ENCODE measurements at places on chromosomes 2 and 18. TPM values are rescaled to one million over a fixed set of nuclear protein-coding genes. Genes with fewer than 3 reads are reported as not detected.

GCKR gene
- not detected for total RNA-seq

DNA sequence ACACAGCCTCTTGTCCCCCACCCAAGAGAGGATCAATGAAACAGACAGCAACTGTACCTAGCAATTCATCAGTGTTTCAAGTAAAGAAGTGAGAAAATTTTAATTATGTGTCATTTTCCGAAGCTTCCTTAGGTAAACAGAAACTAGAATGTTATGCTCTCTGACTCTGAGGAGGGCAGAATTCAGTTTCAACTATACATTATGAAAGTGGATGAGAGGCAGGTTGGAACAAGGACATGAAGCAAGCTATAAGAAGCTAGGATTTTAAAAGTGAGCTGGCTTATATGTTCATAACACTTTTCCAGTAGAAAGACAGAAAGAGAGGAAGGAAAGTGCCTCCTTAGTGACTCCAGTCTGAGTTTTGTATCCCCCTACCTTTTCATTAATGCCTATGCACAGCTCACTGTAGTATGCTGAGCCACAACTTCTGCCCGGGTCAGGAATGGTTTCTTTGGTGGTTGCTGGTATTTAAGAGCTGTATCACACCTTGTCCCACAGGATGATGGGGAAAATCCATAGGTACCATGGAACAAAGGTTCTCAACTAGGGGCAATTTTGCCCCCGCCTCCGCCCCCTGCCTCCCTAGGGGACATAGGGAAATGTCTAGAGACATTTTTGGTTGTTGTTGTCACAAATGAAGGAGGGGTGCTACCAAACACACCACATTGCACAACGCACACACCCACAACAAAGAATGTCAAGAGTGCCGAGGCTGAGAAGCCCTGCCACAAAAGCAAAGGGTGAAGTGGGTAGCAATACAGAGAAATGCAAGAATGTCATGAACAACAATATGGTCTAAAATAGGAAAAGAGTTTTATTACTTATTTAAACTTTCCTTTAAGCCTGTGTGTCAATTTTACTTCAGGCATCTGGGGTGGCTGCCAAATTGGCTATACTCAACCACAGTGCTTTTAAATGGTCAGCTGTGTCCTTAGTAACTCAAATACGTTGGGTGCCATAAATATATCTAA is 161.0 kb upstream of the ZFP36L2 start:
- no peak overlapping the region for H3K4me3 ChIP-seq
- no peak for DNase-seq
- H3K4me1 ChIP-seq, result peaks cover 49% of the 10 kb centered on the region
- no peak overlapping the region for H3K27ac ChIP-seq
- no peaks in the 10 kb centered on the region for H3K36me3 ChIP-seq

C2orf78 gene
- not detected for total RNA-seq

CIB4 gene
- total RNA-seq, result not detected

- no peak overlapping the region for H3K4me3 ChIP-seq
- H3K4me1 ChIP-seq, result no peaks in the 10 kb centered on the region
- no peaks in the 10 kb centered on the region for H3K36me3 ChIP-seq
Measured at GRCh38 chr2:211836409-211836808, 702.2 kb downstream of the ERBB4 start.

NEU4 gene
- not detected for total RNA-seq

GRCh38 chr2:172322049-172322448 is 105.3 kb upstream of the ITGA6 start:
- no peaks in the 10 kb centered on the region for H3K27me3 ChIP-seq
- no peak for DNase-seq
- H3K27ac ChIP-seq, result no peak overlapping the region
- H3K36me3 ChIP-seq, result no peaks in the 10 kb centered on the region

- H3K27me3 ChIP-seq, result no peaks in the 10 kb centered on the region
- H3K4me1 ChIP-seq, result no peaks in the 10 kb centered on the region
- no peaks in the 10 kb centered on the region for H3K36me3 ChIP-seq
Measured at GRCh38 chr2:9170458-9171130, 36.0 kb upstream of the ASAP2 start.

DNA sequence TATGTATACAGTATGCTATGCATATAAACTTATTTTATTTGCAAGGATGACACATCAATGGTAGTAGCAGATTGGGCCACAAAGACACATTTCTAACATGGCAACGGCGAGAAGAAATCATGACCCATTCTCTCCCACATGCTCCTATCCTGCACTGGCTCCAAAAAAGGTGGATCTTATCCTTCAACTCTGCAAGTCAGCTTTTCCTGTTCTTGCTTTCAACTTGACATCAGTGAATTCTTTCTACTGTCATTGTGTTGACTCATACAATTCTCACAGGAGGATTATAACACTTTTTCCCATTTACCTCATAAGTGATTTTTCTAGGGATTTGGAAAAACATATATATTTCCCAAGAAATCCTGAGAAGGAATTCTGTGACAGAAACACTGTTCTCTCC is 53.1 kb downstream of the ACVR1 start:
- H3K4me3 ChIP-seq, result no peak overlapping the region
- H3K27ac ChIP-seq, result no peak overlapping the region
- DNase-seq, result no peak

BOLL gene
- total RNA-seq, result not detected

DNA sequence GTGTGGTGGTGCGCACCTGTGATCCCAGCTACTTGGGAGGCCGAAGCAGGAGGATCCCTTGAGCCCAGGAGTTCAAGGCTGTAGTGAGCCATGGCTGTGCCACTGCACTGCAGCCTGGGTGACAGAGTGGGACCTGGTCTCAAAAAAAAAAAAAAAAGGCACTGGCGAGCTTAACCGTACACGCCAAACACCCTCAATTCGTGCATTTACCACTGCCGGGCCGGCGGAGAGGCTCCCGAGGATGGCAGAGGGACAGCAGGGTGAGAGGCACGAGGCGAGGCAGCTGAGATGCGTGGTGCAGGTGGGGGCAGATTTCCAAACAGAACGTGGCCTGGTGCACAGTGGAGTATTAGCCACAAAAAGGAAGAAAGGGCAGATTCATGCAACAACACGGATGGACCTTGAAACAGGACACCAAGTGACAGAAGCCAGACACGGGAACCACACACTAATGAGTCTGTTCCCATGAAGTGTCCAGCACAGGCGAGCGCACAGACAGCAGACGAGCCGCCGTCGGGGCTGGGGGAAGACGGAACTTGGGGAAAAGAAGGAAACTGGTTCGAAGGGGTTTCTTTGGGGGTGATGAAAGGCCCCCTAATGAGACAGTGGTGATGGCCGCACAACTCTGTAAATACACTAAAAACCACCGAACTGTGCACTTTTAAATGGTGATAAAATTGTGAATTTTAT is 27.4 kb downstream of the SLC66A2 start:
- DNase-seq, result no peak
- H3K27me3 ChIP-seq, result no peaks in the 10 kb centered on the region
- peaks cover 18% of the 10 kb centered on the region for H3K4me1 ChIP-seq
- no peak overlapping the region for H3K27ac ChIP-seq
- peaks cover 17% of the 10 kb centered on the region for H3K36me3 ChIP-seq

VWA3B gene
- not detected for total RNA-seq

CDH20 gene
- 0.06 TPM for total RNA-seq

GRCh38 chr2:161273038-161273760 is 35.0 kb upstream of the PSMD14 start:
- DNase-seq, result no peak
- H3K4me3 ChIP-seq, result no peak overlapping the region
- H3K36me3 ChIP-seq, result no peaks in the 10 kb centered on the region
- no peaks in the 10 kb centered on the region for H3K4me1 ChIP-seq

GRCh38 chr2:17272652-17273525 is 245.4 kb downstream of the RAD51AP2 start:
- H3K27ac ChIP-seq, result no peak overlapping the region
- peak; percentile 74 for DNase-seq
- no peaks in the 10 kb centered on the region for H3K36me3 ChIP-seq
- no peak overlapping the region for H3K4me3 ChIP-seq
- H3K4me1 ChIP-seq, result no peaks in the 10 kb centered on the region

DNA sequence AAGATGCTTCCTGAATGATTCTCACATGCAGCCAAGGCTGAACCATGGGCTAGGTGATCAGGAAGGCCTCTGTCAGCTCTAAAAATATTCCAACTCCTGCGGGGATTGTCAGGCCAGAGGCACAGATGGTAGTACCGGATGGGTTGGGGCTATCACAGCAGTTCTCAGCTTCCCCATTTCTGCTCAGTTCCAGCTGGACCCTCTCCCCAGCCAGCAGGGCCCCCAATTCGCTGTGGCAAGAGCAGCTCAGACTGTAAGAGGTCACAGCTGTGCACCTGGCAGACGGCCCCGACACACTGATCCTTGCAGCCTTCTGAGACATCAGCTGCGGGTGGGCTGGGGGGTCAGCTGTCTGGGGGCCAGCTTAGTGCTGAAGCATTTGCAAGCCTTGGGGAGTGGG is 43.6 kb upstream of the TCF7L1 start:
- no peak for DNase-seq
- no peaks in the 10 kb centered on the region for H3K27me3 ChIP-seq
- no peak overlapping the region for H3K4me3 ChIP-seq
- no peaks in the 10 kb centered on the region for H3K36me3 ChIP-seq
- H3K4me1 ChIP-seq, result no peaks in the 10 kb centered on the region

MXD1 gene
- 21.2 TPM for total RNA-seq

- no peak overlapping the region for H3K4me3 ChIP-seq
- peaks cover 7% of the 10 kb centered on the region for H3K4me1 ChIP-seq
- no peaks in the 10 kb centered on the region for H3K27me3 ChIP-seq
- H3K27ac ChIP-seq, result no peak overlapping the region
- no peaks in the 10 kb centered on the region for H3K36me3 ChIP-seq
Measured at GRCh38 chr2:64792995-64793639, 139.4 kb upstream of the SERTAD2 start.

- H3K27me3 ChIP-seq, result no peaks in the 10 kb centered on the region
Measured at GRCh38 chr18:12246849-12247808, 7.0 kb upstream of the CIDEA start.

ZNF521 gene
- 15.6 TPM for total RNA-seq

Measured in esophagus muscularis mucosa (tissue), 4 donors.